ENCODE measurements at places on chromosomes 12 and 14. TPM values are rescaled to one million over a fixed set of nuclear protein-coding genes. Genes with fewer than 3 reads are reported as not detected.

SLC38A4 gene
- 4.8 TPM for polyA plus RNA-seq

GRCh38 chr14:29843981-29844380 is 83.7 kb downstream of the PRKD1 start:
- no peak for DNase-seq

DNA sequence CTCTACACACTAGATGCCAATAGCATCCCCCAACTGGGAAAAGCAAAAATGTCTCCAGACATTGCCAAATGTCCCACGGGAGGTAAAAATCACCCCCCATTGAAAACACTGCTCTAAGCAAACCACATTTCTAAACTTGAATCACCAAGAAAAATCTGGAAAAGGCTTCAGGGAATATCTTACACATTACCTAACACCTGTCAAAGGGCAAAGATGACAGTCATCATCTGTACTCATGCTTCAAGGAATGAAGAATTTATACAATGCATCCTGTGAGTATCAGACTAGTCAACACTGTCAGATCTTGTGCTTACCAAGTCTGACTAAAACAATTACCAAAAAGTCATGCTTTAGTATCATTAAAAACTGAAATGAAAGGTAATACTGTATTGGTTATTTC is 161.6 kb upstream of the SOX5 start:
- DNase-seq, result no peak

DNA sequence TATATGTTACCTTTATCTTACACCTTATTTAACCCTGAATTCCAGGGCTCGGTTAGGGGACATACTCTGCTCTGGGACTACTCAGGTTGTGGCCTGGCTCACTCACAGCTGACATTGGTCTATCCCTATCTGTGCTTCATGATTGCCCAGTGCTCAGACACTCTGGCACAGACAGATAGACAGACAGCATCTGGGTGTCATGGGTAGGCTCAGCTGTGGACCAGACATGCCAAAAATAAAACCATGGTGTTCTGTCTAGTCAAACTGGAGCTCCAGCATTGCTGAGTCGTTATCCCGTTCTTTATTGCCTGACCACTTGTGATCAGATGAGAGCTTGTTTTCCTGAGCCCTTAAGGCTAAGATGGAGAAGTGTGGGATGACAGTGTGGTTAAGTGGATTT is 29.0 kb downstream of the FBXW8 start:
- no peak for DNase-seq

GRCh38 chr12:79531518-79531917 is 159.2 kb downstream of the PAWR start:
- DNase-seq, result no peak

- DNase-seq, result no peak
Measured at GRCh38 chr12:59486827-59487226, 109.0 kb upstream of the SLC16A7 start.

All from muscle of back (tissue), 13 donors.